C1 segment of cervical spinal cord (tissue), 14 donors: ENCODE measurements at places on chromosomes 6 and 20.

GRCh38 chr6:88705601-88706000 lies 257.8 kb downstream of the RNGTT start:
- no peak for DNase-seq

- no peak for DNase-seq
Measured at GRCh38 chr6:94769197-94769596, 808.1 kb upstream of the MANEA start.

- no peak for DNase-seq
Measured at GRCh38 chr6:168837254-168838036, 396.5 kb downstream of the SMOC2 start.

GRCh38 chr6:34934516-34934915 lies 45.5 kb downstream of the ANKS1A start:
- DNase-seq: no peak
